ENCODE measurements at places on chromosomes 6 and 20.

- no peak for DNase-seq
These were observed 47.4 kb downstream of the AIG1 start for GRCh38 chr6:143107911-143108761.

- DNase-seq = peak; percentile 67
These were observed 25.7 kb downstream of the EZR start for GRCh38 chr6:158793432-158793831.

DNA sequence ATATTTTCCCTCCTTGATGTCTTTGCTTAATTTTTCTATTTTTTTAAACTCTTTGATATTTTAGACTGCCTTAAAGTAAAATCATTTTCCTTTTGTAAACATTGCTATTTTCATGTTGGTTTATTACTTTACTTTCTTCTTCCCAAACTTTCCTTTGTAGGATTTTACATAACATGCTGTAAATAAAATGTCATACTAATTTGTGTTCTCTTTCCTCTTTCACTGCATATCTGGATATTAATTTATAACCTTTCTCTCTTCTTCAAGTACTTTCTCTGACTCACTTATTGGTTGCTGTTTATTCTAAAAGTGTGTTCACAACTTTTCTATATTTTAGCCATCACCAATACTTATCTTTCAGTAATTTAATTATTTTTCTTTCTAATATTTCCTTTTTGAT is 9.3 kb upstream of the POM121L2 start:
- no peak for DNase-seq

- no peak for DNase-seq
These were observed 10.4 kb upstream of the SNPH start for GRCh38 chr20:1255675-1256074.

- no peak for DNase-seq
These were observed 70.4 kb downstream of the BACH2 start for GRCh38 chr6:90226257-90226656.

DNA sequence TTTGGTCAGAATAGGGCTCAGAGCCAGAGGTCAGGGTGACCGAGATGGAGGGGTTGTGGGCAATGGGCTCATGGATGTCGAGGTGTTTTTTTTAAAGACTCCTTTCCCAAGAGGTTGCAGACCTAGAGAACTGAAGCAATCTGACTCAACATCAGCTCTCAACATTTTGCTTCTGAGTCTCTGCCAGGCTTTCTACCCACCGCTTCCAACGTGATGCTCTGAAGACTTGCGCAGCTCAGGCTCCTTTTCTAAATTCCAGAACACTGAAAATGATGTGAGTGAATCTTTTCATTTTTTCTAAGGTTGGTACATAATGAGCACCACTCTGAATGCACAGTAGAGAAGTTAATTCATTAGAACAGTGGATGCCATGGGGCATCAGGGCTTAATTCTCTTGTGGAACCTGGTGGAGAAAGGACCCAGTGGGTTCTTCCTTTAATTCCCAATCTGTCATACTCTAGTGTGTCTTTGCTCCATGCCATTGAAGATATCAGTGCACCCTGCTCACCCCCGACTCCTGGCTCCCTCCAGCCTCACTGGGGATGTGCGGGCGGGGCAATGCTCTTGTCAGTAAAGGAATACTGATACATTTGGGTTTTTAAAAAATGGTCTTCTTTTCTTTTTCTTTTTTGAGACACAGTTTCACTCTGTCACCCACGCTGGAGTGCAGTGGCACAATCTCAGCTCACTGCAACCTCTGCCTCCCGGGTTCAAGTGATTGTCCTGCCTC is 17.0 kb upstream of the KIF13A start:
- no peak for DNase-seq

DNA sequence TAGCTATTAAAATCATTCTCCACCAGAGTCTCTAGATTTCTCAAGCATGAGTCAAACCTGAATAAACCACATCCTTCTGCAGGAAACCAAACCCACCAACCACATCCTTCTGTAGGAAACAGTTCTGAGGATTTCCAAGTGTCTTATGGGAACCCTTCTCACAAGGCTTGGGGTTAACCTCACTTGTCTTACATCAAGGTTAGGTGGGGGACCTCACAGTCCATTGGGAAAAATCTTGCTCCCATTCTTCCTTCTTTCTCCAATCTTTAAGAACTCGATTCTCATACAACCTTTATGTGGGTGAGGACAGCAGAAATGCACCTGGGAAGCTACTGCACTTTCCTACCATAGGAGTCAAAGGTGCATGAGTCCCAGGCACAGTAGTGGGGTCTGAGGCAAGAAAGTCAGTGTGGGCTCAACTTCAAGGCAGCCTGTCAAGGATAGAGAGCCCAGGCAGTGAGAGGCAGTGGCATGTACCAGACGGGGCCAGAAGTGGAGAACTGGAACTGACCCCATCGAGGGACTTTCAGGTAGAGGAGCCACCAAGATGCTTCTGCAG is 114.5 kb downstream of the SLC22A3 start:
- DNase-seq = peak; percentile 90

DNA sequence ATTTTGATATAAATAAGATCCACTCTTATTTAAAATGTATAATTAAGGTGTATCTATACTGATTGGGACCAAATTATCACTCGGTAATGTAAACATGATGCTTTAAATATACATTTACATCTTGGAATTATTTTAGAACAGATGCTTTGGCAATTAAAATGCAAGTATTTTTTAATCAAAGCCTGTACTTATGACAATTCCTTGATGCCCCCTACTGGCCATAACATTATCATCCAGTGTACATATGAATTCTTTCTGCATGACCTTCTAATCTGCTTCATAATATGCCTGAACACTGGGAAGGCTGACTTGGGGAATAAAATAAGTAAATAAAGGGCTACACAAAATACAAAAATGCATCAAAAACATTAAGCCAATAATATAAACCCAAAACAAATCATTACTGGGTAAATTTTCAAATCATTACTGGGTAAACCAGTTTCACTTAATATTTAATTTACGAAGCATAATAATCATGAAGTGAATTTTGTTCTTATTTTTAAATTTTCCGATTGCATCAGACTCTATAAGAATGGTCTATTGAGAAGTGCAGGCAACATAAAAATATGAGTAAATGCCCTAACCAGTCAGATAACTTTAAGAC is 65.1 kb downstream of the CGA start:
- peak; percentile 59 for DNase-seq

DNA sequence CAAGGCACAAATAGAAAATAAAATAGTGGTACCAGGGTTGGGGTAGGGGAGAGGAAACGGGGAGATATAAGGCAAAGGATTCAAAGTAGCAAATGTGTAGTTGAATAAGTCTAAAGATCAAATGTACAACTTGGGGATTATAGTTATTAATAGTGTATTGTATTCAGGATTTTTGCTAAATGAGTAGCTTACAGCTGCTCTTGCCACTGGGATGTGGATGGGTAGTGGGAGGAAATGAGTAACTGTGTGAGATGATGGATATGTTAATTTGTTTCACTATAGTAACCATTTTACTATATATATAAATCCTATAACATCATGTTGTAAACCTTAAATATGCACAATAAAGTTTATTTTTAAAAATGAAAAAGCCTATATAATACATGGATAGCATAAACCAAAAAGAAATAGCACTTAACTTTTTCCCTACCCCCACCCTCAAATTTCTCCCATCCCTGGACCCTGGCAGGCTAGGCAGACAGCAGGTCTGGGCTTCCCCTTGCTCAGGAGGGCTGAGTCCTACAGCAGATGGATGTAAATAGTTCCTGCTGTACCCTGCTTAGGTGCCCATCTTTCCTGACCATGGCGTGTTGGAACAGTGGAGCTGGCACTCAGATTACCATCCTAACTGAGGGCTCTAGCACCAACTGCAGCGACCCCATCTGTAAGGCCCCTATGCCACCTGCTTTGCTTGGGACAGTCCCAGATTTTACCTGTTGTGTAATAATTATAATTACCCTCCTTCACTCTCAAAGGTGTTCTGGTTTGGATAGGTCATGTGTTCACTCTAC is 28.6 kb upstream of the PBOV1 start:
- DNase-seq = no peak

- DNase-seq = peak; percentile 92
These were observed 4.5 kb upstream of the TAF8 start for GRCh38 chr6:42045538-42046460.

DNA sequence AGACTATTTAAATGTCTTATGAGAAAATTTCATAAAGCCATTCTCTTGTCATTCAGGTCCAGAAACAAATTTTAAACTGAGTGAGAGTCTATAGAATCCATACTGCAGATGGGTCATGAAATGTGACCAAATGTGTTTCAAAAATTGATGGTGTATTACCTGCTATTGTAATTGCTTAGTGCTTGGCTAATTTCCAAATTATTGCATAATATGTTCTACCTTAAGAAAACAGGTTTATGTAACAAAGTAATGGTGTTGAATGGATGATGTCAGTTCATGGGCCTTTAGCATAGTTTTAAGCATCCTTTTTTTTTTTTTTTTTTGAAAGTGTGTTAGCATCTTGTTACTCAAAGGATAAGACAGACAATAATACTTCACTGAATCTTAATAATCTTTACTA is 5.0 kb downstream of the MARCKS start:
- no peak for DNase-seq

DNA sequence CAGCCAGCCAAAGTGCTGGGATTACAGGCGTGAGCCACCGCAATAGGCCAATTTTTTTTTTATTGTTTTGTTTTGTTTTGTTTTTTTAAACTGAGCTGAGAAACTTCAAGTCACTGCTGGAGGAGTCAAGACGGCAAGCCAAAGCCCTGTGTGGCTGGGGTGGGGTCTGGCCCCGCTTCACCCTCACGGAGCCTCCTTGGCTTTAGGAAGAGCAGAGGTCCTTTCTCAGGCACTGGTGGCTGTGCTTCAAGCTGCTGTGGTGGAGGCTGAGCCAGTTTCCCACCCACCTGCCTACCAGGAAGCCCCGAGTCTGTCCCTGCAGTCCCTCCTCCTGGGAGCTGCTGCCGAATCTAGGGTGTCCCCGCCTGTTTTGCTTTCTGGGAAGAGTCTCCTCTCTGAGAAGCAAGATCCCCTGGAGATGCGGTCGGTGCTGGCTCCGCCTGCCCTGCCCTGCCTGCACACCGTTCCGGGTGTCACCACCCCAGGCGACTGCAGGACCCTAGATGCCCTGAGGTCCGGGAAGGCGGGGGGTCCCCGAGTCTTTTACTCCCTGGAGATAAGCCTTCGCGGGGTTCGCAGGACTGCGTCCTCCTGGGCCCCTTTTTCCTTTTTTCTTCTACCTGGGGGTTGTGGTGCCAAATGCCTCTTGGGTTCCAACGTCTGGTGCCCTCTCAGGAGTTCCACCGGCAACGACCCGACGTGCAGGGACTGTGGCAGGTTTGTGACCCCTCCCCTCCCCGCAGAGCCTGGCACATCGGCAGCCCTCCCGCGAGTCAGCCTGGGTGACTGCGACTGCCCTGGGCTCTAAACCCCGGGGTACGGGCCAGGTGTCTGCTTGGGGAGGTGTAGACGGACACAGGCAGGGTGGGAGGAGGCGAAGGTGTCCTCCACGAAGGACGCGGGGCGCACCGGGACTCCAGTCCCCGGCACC is 100.7 kb downstream of the TAF4 start:
- no peak for DNase-seq
